ENCODE measurements at places on chromosomes 16 and 17.

DNA sequence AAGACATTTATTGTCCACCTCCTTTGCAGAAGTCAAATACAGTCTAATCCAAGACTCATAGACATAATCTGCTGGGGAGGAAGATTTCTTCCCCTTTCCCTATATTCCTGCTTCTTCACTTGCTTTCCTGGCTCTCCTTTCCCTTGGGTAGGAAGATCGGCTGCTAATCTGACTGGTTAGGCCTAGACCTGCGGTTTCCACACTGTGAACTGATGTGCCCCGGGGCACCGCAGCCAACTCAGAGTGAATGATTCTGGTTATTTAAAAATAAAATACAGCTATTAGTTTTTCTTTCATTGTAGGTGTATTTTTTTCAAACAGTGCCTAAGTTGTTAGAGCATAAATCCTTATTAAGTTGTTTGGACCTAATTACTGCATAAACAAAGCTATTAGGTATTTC lies 78.9 kb downstream of the DNAH3 start:
- no peak for DNase-seq

GRCh38 chr17:14373614-14374259 lies 72.9 kb downstream of the HS3ST3B1 start:
- no peak for DNase-seq

- DNase-seq = no peak
Measured at GRCh38 chr17:79618383-79619067, 7.7 kb upstream of the RBFOX3 start.

DNA sequence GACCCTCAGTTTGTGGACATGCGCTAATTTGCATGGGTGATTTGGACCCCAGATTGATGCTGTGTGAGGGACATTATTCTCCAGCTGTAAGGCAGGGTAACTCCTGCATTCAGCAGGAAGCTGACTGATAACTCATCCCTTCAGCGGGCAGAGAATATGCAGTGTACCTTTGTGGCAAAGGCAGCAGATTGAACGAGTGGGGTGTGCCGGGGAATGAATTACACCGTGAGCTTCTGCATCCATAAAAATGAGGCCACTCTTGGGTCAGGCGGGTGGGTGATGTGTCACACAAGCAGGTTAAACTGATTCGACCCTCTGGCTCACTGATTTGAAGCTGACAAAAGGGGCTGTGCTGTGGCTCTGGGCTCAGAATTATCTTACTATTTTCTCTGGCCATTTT lies 128.9 kb upstream of the PMFBP1 start:
- no peak for DNase-seq

GRCh38 chr17:27997044-27997401 lies 45.5 kb upstream of the NLK start:
- DNase-seq = no peak

GRCh38 chr16:80806927-80807340 lies 2.5 kb upstream of the CDYL2 start:
- no peak for DNase-seq

- DNase-seq = no peak
Measured at GRCh38 chr17:81493198-81494038, 19.2 kb downstream of the ACTG1 start.

DNA sequence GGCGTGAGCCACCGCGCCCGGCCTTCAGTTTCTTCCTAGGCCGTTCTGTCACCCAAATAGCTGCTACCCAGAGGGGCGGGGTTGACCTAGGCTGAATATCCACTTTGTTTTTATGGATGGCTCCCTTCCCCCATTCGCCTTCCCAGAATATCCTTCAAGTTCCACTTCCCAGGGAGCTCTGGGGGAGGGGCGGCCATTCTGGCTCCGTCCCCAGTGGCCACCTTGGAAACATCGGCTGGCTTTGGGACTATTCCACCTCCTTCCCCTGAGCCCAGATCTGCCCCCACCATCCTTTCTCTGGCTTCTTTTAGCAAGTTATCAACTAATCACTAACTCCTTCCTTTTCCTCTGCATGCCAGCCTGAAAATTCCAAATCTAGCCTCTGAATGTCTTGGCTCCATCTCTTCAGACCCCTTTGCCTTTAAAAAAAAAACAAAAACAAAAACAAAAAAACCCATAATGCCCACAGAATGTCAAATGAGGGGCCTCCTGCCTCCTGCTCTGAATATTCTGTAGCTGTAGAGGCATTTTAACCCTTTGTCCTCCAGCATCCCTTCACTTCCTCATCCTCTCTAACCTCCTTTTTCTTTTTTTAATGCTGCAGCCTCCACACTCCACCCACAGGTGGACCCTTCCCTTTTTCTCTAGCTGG lies 6.4 kb downstream of the ATP1B2 start:
- DNase-seq = no peak

DNA sequence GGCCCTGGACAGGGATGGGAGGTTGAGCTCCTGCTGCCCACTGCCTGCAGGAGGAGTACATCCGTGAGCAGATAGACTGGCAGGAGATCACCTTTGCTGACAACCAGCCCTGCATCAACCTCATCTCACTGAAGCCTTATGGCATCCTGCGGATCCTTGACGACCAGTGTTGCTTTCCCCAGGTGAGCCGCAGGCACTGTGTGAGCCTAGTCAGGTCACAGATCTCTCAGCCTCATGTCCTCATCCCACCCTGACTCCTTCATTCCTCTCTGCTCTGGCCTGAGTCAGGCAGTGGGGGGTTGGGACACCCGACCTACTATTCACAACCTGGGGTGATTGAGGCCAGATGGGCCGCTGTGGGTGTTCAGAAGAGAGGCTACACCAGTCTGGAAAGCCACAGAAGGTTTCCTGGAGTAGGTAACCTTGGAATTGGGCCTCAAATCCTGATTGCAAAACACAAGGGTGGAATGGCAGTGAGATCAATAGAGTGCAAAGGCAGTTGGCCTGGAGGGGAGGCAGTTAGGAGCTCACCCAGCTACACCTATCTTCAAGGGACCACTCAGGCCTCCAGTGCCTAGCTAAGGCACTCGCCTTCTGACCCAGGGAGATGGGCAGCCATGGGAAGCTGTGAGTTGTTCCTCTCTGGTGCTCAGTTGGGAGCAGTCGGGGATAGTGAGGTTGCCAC lies 29.7 kb downstream of the MYO15A start:
- DNase-seq = no peak

- DNase-seq = peak; percentile 66
Measured at GRCh38 chr16:85445064-85445778, 167.9 kb upstream of the GSE1 start.

DNA sequence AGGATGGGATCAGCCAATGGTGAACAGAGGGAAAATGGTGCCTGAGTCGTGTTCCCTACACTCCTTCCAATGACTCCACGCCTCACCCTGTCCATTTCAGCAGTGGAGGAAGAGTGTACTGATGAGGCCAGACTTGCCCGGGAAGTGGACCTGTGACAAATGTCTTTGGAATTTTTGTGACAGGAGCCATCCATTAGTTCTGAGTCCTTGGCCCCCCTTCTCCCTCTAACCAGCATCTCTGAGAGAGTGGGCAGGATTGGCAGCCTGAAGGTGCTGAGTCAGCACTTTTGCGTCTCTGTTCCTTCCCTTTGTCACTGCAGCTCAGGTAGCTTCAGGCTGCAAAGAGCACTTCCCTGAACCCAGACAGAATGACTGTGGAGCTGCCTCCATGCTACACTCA lies 30.8 kb downstream of the BEAN1 start:
- no peak for DNase-seq

DNA sequence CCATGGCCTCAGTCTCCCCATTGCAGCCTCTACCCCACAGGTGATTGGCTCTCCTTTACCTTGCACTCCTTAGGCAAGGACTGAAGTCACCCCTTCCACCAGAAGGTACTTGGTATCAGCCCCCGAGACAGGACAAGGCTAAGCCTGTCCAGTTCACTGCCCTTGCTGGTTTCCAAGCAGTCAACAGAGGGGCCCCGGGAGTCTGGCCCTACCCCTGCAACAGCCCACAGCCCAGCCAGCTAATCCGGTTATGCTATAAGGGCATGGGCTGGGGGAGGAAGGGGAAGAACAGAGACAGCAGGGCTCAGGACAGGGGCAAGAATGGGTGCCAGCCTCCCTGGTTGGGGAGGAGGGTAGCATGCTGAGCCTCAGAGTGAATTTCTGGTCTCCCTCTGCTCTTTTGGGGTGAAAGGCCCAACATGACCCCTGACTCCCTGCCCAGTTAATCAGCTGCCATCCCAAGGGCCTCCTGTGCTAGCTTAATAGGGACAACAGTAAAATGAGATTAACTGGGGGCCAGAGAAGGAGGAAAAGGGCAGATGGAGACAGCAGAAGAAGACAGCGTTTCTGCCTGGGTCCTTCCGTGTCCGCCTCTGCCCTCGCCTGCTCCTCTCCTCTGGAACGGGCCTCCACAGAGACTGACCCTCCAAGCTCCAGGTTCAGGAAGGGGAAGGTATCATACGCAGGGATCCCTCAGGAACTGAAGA lies 10.7 kb downstream of the DLG4 start:
- no peak for DNase-seq

DNA sequence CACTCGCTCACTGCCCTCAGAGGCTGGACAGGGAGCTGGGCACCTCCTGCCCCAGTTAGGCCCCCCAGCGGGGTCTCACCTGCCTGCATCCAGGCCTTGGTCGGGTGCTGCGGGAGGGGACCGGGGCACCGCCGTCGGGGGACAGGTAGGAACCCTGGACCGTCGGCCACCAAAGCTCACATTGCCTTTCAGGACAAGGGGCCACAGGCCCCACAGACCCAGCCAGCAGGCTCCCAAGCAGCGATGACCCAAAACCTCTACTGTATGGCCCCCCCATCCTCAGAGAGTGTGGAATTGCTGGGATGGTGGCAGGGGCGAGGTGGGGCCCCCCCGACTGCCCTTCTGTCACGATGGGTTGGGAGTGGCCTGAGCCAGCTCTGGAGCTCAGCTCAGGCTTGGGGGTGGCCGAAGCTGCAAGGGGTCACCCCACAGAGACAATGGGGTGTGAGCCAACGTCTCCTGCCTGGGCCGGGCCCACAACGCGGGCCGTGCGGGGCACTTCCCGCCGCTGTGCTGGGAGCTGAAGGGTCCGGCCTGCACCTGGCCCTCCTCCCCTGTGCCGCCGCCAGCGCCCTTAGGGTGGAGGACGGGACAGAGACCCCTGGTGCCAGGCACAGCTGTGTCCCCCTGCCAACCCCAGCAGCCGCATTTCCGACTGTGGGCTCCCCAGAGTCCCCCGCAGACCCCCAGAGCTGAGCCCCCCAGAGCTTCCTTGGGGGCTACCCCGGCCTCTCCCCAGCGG lies 498 bp downstream of the IGFALS start:
- DNase-seq = no peak

DNA sequence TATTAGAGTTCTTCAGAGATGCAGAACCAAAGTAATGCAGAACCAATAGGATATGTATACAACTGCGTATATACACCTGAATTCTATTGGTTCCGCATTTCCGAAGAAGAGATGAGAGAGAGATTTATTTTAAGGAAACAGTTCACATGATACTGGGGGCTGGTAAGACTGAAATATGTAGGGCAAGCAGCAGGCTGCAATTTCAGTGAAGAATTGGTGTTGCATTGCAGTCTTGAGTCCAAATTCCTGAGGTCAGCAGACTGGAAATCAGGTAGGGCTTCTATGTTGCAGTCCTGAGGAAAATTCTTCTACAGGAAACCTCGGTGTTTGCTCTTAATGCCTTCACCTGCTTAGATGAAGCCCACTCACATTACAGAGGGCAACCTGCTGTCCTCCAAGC lies 128.2 kb upstream of the MED13 start:
- no peak for DNase-seq

DNA sequence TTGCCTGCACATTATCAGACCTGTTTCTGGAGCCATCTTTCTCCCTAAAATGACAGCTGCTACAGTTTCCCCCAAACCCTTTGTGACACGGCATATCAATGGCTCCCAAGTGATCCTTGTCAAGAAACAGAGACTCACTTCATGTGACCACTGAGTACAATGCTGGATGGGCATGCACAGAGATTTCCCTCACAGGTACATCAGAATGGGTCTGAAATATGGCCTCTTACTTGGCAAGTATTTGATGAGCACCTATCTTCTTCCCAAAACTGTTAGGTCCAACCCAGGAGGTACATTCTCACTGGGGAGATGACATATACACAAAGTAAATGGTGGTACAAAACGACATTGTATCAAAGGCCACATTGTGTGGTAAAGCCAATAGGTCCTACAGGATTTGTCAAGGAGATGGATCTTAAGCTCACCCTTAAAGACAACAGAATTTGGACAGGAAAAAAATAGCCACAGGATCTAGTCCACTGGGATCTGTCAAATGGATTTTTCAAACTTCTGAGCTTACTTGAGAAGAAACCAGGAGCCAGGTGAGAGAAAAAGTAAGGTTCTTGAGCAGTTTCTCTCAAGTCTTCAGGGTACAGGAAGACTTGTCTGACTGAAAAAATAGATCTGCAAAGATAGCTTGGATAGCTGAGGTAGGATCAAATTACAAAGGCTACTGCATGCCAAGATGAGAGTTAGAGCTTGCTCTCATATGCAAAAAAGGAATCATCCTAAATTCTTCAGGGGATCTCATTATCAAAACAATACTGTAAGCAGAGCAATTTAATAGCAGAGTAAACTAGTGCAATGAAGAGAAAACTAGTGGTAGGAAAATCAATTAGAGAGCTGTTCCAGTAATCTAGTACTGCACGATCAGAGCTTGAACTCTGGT lies 28.8 kb downstream of the RNF43 start:
- no peak for DNase-seq

GRCh38 chr16:77594799-77595596 lies 127.3 kb upstream of the NUDT7 start:
- no peak for DNase-seq

DNA sequence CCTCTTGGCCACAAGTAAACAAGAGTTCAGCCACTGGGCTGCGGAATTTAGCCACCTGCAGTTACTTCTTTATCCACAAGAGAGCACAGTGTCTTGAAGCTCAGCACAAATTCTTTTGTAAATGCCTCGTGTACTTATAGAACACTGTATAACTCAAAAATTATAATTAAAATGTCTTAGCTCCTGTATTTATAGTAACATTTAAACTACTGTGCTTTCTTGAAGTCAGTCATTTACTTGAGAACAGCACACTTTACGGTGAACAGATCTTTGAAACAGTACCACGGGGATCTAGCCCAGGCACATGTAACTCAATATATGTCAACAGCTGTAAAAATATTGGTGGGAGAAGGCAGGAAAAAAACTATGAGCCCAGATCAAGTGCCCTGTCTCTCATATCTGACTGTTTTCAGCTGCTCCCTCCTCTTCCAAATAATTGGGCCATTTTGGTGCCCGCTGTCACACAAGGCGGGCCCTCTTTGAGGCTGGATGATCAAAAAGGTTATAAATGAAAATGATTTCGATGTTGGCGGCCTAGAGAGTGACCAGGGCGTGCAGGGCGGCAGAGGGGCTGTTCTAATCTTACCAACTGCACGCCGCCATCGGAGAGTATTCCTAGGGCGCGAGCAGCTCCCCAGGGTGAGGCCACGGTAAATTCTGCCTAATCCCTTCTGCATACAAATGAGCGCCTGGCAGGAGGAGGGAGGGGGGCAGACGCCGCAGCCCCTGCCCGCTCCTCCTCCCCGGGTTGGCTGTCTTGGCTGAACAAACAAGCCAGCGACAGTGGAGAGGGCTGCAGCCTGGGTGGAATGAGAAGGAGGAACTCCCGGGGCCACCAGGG lies 183.2 kb downstream of the C16orf78 start:
- DNase-seq = peak; percentile 30

- peak; percentile 44 for DNase-seq
Measured at GRCh38 chr16:56257239-56257638, 66.0 kb downstream of the GNAO1 start.

All from NCI-H774 (cell line).